ENCODE measurements at places on chromosomes 4 and X.

DNA sequence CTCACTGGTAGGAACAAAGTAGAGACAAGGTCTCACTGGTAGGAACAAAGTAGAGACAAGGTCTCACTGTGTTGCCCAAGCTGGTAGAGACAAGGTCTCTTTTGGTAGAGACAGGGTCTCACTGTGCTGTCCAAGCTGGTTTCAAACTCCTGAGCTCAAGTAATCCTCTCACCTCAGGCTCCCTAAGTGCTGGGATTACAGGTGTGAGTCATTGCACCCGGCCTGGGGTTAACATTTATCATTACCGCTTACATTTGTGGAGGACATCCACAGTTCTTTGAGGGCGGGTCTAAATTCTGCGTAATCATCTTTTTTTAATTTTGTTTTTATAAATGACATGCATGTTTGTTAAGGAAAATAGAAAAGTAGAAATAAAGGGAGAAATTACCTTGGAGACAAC, 12.0 kb downstream of the RAB33B start:
- no peak for DNase-seq

DNA sequence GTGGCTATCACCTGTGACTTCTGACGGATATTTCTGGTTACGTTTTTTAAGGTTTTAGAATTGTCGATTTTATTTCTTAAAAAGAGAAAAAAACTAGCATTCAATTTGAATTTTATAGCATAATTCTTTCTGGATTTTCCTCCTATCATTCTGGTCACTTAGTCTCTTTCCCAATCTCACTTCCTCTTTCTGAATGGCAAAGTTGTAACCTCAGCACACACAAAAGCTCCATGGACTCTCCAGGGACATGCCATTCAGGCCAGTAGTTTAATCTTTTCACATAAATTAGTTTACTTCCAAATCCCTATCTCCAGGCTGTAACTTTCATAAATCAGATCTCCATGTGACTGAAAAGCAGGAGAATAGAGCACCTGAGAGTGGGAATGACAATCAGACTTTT, 110.7 kb downstream of the ARAP2 start:
- peak; percentile 58 for DNase-seq

DNA sequence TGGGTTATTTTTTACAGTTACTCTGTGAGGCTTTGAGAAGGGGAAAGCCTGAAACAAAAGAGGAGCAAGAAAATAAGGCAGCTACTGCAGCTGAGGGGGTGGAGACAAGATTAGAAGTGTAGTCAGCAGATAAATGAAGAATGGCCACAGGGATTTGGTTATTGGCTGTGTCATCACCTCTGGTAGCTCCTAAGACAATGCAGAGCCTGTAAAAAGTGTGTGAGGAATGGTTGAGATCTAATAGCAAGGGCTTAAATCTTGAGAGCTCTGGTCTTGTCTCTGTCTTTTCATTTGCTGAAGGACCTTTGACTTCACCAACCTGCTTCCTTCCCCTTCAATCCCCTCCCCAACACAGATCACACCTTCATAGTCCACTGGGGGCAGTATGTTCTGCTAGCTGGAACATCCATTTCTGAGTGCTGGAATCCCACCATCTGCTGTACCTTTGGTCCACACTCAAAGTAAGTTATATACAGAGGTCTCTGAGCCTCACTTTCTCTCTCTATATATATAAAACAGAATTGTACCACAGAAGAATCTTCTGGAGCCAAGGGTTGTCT, 213.7 kb upstream of the ZIC3 start:
- no peak for DNase-seq

GRCh38 chr4:5719350-5720055, 8.5 kb downstream of the EVC start:
- DNase-seq, result peak; percentile 35

DNA sequence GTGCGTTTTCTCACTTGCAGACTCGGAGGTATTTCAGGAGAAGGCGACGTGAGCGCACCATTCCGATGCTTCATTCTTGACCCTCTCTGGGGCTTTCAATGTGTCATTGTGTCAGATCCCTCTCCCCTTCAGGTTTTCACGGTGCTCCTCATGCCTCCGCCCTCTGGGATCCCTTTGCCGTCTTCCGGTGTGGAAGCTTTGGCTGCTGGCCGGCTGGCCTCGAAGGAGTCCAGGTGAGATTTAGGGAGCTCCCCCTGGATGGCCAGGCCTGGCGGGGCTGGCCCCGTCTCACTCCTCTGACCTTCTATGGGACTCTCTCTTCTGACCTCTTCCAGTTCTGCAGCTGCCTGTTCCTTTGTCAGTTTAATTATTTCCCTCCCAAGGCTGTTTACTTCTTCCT, 12.9 kb downstream of the SOD3 start:
- no peak for DNase-seq

- DNase-seq, result no peak
These were observed 24.0 kb downstream of the STEEP1 start for GRCh38 chrX:119541188-119541587.

DNA sequence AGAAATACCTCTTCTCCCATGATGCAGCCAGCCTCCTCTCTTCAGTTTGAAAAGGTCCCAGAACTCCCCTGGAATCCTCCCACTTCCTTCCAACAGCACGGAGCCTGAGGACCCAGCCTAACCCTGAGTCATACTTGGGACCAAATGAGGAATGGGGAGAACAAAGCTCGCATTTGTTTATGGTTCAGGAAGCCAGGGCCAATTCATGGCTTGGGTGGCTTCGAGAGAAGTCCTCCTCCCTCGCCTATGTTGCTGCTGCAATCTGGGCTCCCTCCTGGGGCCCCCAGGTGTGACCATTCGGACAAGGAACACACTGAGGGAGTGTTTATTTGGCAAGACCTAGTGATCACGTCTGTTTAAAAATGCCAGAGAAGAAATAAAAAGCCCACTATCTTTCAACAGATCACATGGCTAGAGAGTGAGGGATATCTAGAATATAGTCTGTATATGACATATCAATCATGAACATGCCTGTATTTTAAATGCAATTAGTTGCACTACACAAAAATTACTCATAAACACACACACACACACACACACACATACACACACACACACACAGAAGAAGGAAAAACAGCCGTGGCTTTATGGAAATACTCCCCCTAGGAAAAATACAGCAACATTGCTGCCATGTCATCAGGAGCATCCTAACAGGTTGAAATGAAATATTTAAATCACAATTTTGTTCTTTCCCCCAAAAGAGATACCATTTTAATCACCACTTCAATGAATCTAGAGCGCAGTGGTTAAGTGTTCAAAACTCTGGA, 155.7 kb upstream of the MAP3K15 start:
- no peak for DNase-seq

DNA sequence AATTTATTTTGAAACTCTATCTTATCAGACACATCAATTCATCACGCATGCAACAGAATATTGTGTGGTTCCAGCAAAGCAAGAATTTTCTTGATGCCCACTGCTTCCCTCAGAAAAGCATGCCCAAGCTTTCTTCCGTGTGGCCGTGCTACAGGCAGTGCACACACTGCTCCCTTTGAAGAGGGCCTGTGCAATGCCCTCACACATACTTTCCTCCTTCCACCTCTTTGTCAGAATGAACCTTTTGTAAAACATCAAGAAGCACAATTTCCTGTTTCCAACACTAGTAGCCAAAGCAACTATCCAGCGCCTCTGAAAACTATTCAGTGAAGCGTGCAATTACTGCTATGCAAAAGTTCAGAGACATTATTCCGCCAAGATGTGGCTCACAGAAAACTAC, 201.7 kb downstream of the NLGN4X start:
- no peak for DNase-seq
